ENCODE measurements at places on chromosomes 7 and 10.

DNA sequence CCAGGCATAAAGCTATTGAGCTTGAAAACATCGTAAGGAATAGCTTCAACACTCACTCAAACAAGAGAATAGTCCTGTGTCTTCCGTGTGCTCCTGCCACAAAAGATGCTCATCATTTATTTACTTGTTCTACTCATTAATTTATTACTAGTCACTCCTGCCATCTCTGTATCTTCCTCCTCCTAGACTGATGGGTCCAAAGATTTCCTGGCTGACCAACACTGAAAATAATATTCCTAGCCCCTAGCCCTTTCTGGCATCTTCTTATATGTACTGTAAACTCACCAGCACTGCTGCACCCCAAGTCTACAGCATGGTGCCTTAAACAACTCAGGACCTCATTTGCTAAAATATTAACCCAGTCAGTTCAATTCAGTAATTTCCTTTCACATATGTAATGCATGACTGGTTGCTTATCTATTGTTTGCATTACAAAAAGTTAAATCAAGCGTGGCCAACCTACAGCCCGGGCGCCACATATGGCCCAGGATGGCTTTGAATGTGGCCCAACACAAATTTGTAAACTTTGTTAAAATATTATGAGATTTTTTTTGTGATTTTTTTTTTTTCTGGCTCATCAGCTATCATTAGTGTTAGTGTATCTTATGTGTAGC is 86.7 kb upstream of the GSDME start:
- no peak for DNase-seq

GRCh38 chr7:12378389-12378788 is 25.3 kb downstream of the VWDE start:
- DNase-seq: no peak

GRCh38 chr7:107933386-107934013 is 42.5 kb downstream of the DLD start:
- no peak for DNase-seq

GRCh38 chr7:137967143-137968018 is 34.5 kb downstream of the CREB3L2 start:
- no peak for DNase-seq
